Uterine smooth muscle cell (primary cell): ENCODE measurements at places on chromosomes 6 and 20. TPM values are rescaled to one million over a fixed set of nuclear protein-coding genes. Genes with fewer than 3 reads are reported as not detected.

Gene SLC52A3
- total RNA-seq: 0.12 TPM in 1 of 2 replicates, not detected in the other

Gene FGD2
- not detected in 2 replicates for total RNA-seq

Gene PERP
- 22.5 and 29.4 TPM in 2 replicates for total RNA-seq

Gene CNR1
- under 0.01 TPM in 1 of 2 replicates, not detected in the other for total RNA-seq

Gene SLC35D3
- total RNA-seq: under 0.01 TPM in 1 of 2 replicates, not detected in the other

Gene GPR63
- 0.44 and 0.50 TPM in 2 replicates for total RNA-seq

Gene TFAP2D
- not detected in 2 replicates for total RNA-seq

Gene C20orf202
- 0.12 TPM in 1 of 2 replicates, not detected in the other for total RNA-seq

Gene NCOA5
- 9.2 and 11.1 TPM in 2 replicates for total RNA-seq

Gene MAS1
- not detected in 2 replicates for total RNA-seq

Gene PHACTR1
- total RNA-seq: 0.37 and 1.4 TPM in 2 replicates

Gene MEP1A
- total RNA-seq: not detected in 2 replicates

Gene OR2B2
- not detected in 2 replicates for total RNA-seq

Gene SRSF12
- total RNA-seq: 0.11 and 0.12 TPM in 2 replicates

Gene TREM2
- total RNA-seq: not detected in 2 replicates

Gene BPIFA1
- not detected in 2 replicates for total RNA-seq

Gene RGS17
- 27.5 and 35.9 TPM in 2 replicates for total RNA-seq

Gene PSMB1
- 275 and 409 TPM in 2 replicates for total RNA-seq

Gene PACRG
- total RNA-seq: 0.25 and 0.33 TPM in 2 replicates

Gene RPS10
- total RNA-seq: 2,663 and 3,191 TPM in 2 replicates

Gene SYCP2
- total RNA-seq: 0.37 and 0.89 TPM in 2 replicates

Gene VSX1
- total RNA-seq: not detected in 2 replicates

Gene SMIM13
- 5.6 and 7.2 TPM in 2 replicates for total RNA-seq

Gene TNFRSF6B
- total RNA-seq: 57.4 and 110 TPM in 2 replicates

Gene FAM83B
- total RNA-seq: 0.12 and 0.33 TPM in 2 replicates

Gene CST4
- 0.22 and 0.75 TPM in 2 replicates for total RNA-seq

Gene PSMB9
- 26.7 and 30.7 TPM in 2 replicates for total RNA-seq

Gene GPR6
- not detected in 2 replicates for total RNA-seq

Gene C20orf141
- total RNA-seq: not detected in 2 replicates

Gene ROS1
- 2.0 TPM in 2 replicates for total RNA-seq

Gene SLC17A2
- not detected in 2 replicates for total RNA-seq

Gene MROH8
- total RNA-seq: 1.1 and 1.4 TPM in 2 replicates

Gene CUL7
- 58.9 and 83.6 TPM in 2 replicates for total RNA-seq

Gene ABHD16B
- total RNA-seq: not detected in 2 replicates

Gene CTNNBL1
- total RNA-seq: 34.4 and 41.4 TPM in 2 replicates

Gene HSPA1A
- 60.4 and 107 TPM in 2 replicates for total RNA-seq

Gene CYP21A2
- total RNA-seq: not detected in 2 replicates

Gene FOXC1
- 1.5 and 1.6 TPM in 2 replicates for total RNA-seq

Gene PPP2R5D
- total RNA-seq: 23.7 and 40.4 TPM in 2 replicates

Gene REM1
- not detected in 2 replicates for total RNA-seq

Gene CHRNA4
- total RNA-seq: not detected in 2 replicates

Gene ZBTB9
- 5.0 and 5.7 TPM in 2 replicates for total RNA-seq

Gene RIPOR2
- total RNA-seq: 5.5 and 8.7 TPM in 2 replicates

Gene CDSN
- total RNA-seq: not detected in 2 replicates

Gene CAP2
- 8.9 and 12.1 TPM in 2 replicates for total RNA-seq

Gene BTNL2
- total RNA-seq: not detected in 2 replicates

Gene CCN6
- total RNA-seq: not detected in 2 replicates

Gene TXLNB
- 0.37 and 0.44 TPM in 2 replicates for total RNA-seq

Gene MARCKS
- 130 and 144 TPM in 2 replicates for total RNA-seq

Gene SLC22A3
- total RNA-seq: 1.8 and 2.9 TPM in 2 replicates

Gene CST2
- total RNA-seq: not detected in 2 replicates

Gene SEMG1
- not detected in 2 replicates for total RNA-seq

Gene BPIFB1
- not detected in 2 replicates for total RNA-seq

Gene L3MBTL1
- 8.0 and 13.7 TPM in 2 replicates for total RNA-seq

Gene PTCRA
- total RNA-seq: not detected in 2 replicates

Gene CST7
- total RNA-seq: 0.37 TPM in 1 of 2 replicates, not detected in the other

Gene SIRPD
- not detected in 2 replicates for total RNA-seq

Gene MOG
- not detected in 2 replicates for total RNA-seq

Gene FOXA2
- 1.00 TPM in 1 of 2 replicates, not detected in the other for total RNA-seq
